ENCODE measurements at places on chromosomes 1 and 21.

DNA sequence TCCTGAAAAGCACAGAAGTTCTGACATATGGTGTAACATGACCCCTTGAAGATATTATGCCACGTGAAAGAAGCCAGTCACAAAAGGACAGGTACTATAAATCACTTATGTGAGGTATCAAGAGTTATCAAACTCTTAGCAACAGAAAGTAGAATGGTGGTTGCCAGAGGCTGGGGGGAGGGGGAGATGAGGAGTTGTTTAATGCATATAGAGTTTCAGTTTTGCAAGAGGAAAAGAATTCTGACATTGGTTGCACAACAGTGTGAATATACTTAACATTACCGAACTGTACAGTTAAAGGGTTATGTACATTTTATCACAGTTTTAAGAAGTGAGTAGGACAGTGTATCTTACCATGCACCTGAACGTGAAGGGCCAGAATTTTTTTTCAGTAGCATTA, 80.0 kb downstream of the USP25 start:
- DNase-seq = no peak

- DNase-seq = peak; percentile 65
These were observed 86.4 kb downstream of the MIS18A start for GRCh38 chr21:32192291-32193097.

DNA sequence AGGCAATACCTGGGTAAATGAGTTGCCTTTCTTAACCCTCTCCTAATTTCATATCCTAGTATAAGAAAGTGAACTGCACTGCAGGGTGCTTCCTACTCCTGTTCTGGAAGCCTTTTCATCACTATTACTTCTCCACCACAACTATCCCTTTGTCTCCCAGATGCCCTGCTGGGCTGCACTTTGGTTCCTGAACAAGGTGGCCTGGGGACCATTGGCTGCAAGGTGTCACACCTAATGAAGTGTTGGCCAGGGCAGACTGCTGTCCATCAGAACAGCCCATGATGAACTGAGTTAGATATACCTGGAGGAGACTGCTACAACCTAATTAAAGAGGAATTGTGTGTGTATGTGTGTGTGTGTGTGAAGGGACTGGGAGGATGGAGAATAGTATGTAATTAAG, 1.9 kb upstream of the KLHDC8A start:
- DNase-seq = no peak

DNA sequence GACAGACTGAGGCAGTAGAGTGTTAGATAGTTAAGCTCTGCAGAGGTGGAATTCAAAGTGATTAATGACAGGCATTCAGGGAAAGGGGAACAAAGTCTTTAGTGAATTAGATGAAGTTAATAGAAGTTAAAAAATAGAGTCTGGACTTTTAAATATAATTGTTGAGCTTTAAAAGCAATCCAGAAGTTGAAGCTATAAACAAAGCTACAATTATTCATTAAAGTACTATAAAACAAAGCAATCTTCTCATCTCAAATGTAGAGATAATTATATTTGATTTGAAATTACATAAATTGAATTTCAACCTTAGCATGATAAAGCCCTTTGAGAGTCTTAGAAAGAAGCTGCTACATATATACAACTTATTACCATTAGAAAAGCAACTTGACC, 710.6 kb downstream of the MRPL39 start:
- no peak for DNase-seq

- no peak for DNase-seq
These were observed 38.3 kb downstream of the IL6R start for GRCh38 chr1:154443274-154444013.

GRCh38 chr1:220680085-220680687, 10.0 kb upstream of the C1orf115 start:
- peak; percentile 38 for DNase-seq

Data from retina (tissue), 1 donor.